MCF 10A (cell line): ENCODE measurements at places on chromosomes 16 and 17. TPM values are rescaled to one million over a fixed set of nuclear protein-coding genes. Genes with fewer than 3 reads are reported as not detected.

MEFV gene
- 0.49 and 0.72 TPM in 2 replicates for total RNA-seq

GRCh38 chr16:2806286-2806685 is 8.0 kb downstream of the PRSS41 start:
- no peak overlapping the region for H3K4me3 ChIP-seq
- peaks cover 41% of the 10 kb centered on the region for H3K27me3 ChIP-seq
- H3K27ac ChIP-seq: no peak overlapping the region
- DNase-seq: no peak

DNA sequence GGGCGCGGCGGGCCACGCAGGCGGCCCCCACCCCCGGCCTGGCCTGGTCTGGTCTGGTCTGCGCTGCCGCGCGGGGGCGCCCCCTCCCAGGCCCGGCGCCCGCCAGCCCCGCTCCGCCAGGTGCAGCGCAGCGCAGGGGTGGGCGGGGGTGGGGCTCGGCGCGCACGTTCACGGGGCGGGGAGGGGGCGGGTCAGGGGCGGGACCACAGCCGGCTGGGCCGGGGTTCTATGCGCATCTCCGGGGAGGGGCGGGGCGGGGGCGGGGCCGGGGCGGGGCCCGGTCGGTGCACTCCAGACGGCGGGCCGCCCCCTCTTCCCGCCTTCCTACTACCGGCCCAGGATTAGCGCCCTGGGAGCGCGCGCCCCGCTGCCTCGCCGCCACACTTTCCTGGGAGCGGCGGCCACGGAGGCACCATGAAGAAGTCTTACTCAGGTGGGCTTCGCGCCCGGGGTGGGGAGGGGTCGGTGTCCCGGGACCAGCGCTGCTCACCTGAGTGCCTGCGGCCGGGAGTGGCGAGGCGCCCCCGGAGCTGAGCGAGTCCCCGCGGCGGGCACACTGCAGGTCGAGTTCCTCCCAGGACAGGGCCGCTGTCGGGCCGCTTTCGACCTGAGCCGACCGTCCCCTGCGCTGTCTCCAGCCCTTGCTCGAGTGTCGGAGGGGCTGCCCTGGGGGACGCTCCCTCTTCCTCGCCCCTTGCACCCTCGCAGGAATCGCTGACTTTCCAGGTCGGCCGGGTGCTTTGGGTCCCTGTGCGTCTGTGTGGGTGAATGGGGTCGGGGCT is 140.5 kb downstream of the SEC14L1 start:
- peak overlapping the region; percentile 83 for H3K27ac ChIP-seq
- no peaks in the 10 kb centered on the region for H3K27me3 ChIP-seq
- H3K4me3 ChIP-seq: peak overlapping the region; percentile 88
- peak; percentile 72 for DNase-seq
- H3K36me3 ChIP-seq: peaks cover 19% of the 10 kb centered on the region
- peaks cover 42% of the 10 kb centered on the region for H3K4me1 ChIP-seq

DNA sequence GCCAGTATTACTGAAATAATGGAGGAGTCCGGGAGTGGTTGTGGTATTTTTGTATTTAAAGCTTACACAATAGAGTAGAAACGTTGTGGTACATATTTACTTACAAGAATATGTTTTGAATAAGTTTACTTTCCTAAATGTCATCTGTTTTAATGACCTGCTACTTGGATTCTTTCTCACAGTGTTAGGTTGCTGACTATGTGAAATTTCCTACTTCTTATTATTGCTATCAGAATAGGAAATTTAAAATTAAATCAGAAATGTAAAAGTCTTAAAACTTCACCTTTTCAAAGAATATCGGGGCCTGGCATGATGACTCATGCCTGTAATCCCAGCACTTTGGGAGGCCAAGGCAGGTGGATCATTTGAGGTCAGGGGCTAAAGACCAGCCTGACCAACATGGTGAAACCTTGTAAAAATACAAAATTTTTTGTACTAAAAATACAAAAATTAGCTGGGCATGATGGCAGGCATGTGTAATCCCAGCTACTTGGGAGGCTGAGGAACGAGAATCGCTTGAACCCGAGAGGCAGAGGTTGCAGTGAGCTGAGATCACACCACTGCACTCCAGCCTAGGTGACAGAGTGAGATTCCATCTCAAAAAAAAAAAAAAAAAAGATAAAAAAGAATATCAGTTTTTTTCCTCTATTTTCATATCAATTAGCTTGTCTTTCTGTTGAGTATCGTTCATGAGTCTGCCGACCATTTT is 77.8 kb downstream of the VMP1 start:
- H3K4me1 ChIP-seq: peaks cover 28% of the 10 kb centered on the region
- H3K27me3 ChIP-seq: no peaks in the 10 kb centered on the region
- H3K36me3 ChIP-seq: no peaks in the 10 kb centered on the region
- peak overlapping the region; percentile 93 for H3K27ac ChIP-seq
- no peak overlapping the region for H3K4me3 ChIP-seq

DNA sequence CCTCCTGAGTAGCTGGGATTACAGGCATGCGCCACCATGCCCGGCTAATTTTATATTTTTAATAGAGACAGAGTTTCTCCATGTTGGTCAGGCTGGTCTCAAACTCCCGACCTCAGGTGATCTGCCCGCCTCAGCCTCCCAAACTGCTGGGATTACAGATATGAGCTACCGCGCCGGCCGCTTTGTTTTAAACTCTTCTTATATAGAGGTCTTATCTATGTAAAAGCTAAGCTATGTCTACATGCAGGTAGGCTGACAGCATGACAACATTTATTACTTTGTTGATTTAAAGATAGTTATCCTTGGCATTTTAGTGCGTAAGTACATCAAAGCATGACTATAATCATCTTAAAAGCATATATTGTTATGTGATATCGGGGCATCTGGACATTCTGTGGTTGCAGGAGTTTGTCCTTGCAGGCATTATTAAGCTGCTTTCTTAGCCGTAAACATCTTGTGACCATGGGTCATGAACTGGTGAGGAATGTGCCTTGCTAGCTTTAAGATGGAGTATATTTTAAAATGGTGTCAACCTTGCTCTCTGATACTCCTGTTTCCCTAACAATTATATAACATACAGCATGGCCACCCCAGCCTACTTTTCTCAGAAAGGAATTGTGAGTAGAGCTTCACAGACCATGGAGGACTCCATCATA is 45.8 kb upstream of the TAOK1 start:
- DNase-seq: no peak
- peaks cover 32% of the 10 kb centered on the region for H3K27me3 ChIP-seq
- H3K4me3 ChIP-seq: no peak overlapping the region
- peaks cover 7% of the 10 kb centered on the region for H3K36me3 ChIP-seq
- H3K4me1 ChIP-seq: peaks cover 11% of the 10 kb centered on the region

- no peaks in the 10 kb centered on the region for H3K36me3 ChIP-seq
- no peaks in the 10 kb centered on the region for H3K4me1 ChIP-seq
- no peak overlapping the region for H3K27ac ChIP-seq
These were observed 49.2 kb upstream of the MYH2 start for GRCh38 chr17:10598621-10599020.

- H3K4me3 ChIP-seq: no peak overlapping the region
- H3K27me3 ChIP-seq: no peaks in the 10 kb centered on the region
- no peaks in the 10 kb centered on the region for H3K4me1 ChIP-seq
- no peak overlapping the region for H3K27ac ChIP-seq
These were observed 67.1 kb downstream of the CLEC18A start for GRCh38 chr16:70018254-70018653.

- no peaks in the 10 kb centered on the region for H3K4me1 ChIP-seq
- DNase-seq: no peak
These were observed 112.8 kb upstream of the DNAH9 start for GRCh38 chr17:11485336-11486100.

- H3K27me3 ChIP-seq: no peaks in the 10 kb centered on the region
- DNase-seq: no peak
- H3K4me3 ChIP-seq: no peak overlapping the region
- no peaks in the 10 kb centered on the region for H3K4me1 ChIP-seq
- peaks cover 49% of the 10 kb centered on the region for H3K36me3 ChIP-seq
These were observed 66.7 kb downstream of the RPA1 start for GRCh38 chr17:1896243-1897104.

- H3K27me3 ChIP-seq: no peaks in the 10 kb centered on the region
- no peak overlapping the region for H3K27ac ChIP-seq
- peak; percentile 6 for DNase-seq
- no peak overlapping the region for H3K4me3 ChIP-seq
These were observed 10.0 kb upstream of the KATNB1 start for GRCh38 chr16:57725554-57725953.
